ENCODE measurements at places on chromosomes 6 and 20. TPM values are rescaled to one million over a fixed set of nuclear protein-coding genes. Genes with fewer than 3 reads are reported as not detected.

DEFB128 gene
- not detected for total RNA-seq

LMBRD1 gene
- 38.6 TPM for total RNA-seq

KIF6 gene
- total RNA-seq = 0.31 TPM

PCIF1 gene
- 23.1 TPM for total RNA-seq

EYA4 gene
- 8.5 TPM for total RNA-seq

CASS4 gene
- 0.80 TPM for total RNA-seq

MCHR2 gene
- total RNA-seq = not detected

PI16 gene
- total RNA-seq = 47.0 TPM

XKR7 gene
- not detected for total RNA-seq

SLC17A2 gene
- total RNA-seq = not detected

HIVEP2 gene
- 13.3 TPM for total RNA-seq

APOM gene
- 1.7 TPM for total RNA-seq

ZNF334 gene
- 0.99 TPM for total RNA-seq

VIP gene
- not detected for total RNA-seq

DZANK1 gene
- 1.1 TPM for total RNA-seq

BPIFB1 gene
- total RNA-seq = not detected

FKBP5 gene
- total RNA-seq = 101 TPM

SAPCD1 gene
- 0.73 TPM for total RNA-seq

PRICKLE4 gene
- 2.1 TPM for total RNA-seq

TAGAP gene
- total RNA-seq = 2.6 TPM

GMPR gene
- total RNA-seq = 58.8 TPM

PLG gene
- total RNA-seq = not detected

ELOVL2 gene
- total RNA-seq = 1.2 TPM

HLA-A gene
- total RNA-seq = 337 TPM

RAD21L1 gene
- total RNA-seq = not detected

HLA-DOB gene
- total RNA-seq = 0.24 TPM
